ENCODE measurements at places on chromosomes 16 and 17. TPM values are rescaled to one million over a fixed set of nuclear protein-coding genes. Genes with fewer than 3 reads are reported as not detected.

DNA sequence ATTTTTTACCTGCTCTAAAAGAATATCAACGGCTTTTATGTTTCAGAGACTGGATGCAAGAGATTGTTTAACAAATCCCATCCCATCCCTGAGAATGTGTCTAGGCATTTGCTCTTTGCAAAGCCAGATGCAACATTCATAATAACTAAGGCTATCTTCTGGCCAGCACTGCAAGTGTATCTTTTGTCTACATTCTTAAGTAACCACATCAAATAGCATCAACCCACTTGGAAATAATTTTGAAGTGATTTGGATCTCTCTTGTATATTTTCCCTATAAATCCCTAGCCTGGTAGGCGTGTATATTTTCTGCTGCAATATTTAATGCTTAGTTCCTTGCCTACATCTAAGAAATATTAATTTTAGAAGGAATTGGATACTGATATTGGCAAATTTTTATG lies 64.3 kb downstream of the PIGL start:
- no peak for DNase-seq

GRCh38 chr17:66312912-66313311 lies 10.5 kb downstream of the PRKCA start:
- no peak for DNase-seq

TSPOAP1 gene
- 10.7 TPM for total RNA-seq

- DNase-seq: no peak
These were observed 22.1 kb upstream of the MTMR4 start for GRCh38 chr17:58536542-58536941.

- DNase-seq: peak; percentile 94
These were observed at the start of gene SLC43A2 for GRCh38 chr17:1627982-1628855. TSS of gene SLC43A2 (minus strand) at chr17:1628834. CDS start at chr17:1627874, 960 bp downstream.

TBC1D3 gene
- total RNA-seq: not detected

- DNase-seq: no peak
These were observed 17.8 kb downstream of the MBTPS1 start for GRCh38 chr16:84098939-84099338.

GRCh38 chr16:86218479-86219170 lies 291.7 kb upstream of the FOXF1 start:
- peak; percentile 31 for DNase-seq

DNA sequence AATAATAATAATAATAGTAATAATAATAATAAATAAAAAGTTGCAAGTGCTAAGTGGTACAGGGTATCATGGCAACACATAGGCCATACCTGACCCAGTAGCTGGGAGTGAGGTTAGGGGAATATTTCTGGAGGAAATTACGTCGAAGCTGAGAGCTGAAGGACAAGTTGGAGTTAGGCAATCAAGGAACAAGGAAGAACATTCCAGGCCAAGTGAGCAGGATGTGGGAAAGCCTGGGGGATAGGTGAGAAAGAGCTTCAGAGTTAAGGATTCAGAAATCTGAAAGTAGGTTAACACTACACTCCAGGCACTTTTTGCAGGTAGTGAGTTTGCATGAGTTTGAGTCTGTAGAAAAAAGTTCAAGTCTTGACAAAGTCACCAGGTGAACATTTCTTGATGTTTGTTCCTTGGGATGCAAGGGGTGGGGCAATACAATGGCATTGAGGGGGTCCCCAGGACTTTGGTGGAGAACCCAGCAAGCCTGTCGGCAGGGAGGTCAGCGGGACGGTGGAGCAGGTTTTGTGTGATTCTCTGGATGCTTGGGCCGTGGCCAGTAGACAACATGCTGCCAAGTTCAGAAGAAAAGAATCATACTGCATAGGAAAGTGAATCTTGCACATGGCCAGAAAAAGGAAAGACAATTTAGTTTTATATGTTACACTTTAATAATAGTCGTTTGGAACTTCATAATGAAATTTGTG lies 27.7 kb upstream of the MPHOSPH6 start:
- DNase-seq: no peak

DNA sequence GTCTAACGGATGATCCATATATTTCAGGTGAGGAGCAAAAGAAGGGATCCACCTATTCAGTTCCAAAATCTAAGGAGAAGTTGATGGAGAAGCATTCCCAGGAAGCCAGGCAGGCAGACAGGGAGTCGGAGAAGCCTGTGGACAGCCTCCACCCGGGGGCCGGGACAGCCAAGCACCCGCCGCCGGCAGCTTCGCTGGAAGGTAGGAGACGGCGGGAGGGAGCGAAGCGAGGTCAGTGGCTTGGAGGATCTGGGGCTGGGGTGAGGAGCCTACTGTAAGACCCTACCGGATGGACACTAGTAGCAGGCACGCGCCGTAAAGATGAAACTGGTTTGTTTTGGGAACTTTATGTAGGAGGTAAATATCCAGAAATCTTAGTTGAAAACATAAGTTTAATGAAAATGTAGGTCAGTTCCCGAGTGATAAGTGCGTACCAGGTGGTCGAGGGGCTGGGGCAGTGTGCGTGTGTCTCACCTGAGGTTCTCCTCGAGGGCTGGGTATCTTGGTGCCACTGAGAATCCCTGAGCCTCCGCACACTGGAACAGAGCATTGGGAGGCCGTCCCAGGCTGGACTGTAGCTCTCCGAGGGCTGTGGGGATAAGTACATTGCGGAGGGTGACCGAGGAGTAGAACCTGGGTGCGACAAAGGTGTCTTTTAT lies 714 bp downstream of the SPATA33 start:
- DNase-seq: peak; percentile 50

GRCh38 chr17:1552932-1553331 lies 9.7 kb downstream of the PITPNA start:
- DNase-seq: no peak

NPIPB8 gene
- 0.59 TPM for total RNA-seq

OR1F1 gene
- total RNA-seq: not detected

DNA sequence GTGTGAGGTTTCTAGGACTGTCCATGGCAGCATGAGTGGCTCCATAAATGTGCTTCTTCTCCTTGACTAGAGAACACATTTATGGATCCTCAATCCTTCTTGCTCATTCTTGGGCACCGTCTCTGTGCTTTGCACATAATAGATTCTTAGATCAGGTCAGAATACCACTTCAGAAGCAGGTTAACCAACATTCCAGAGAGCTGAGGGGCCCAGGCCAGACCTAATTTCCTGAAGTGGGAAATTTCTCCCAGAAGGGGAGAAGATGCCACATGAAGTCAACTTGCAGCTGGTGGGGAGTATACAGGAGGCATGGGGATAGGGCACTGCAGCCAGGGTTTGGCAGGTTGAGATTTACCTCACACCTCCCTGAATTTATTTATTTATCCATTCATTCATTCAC lies 24.4 kb upstream of the VAT1L start:
- DNase-seq: no peak

- no peak for DNase-seq
These were observed 27.8 kb downstream of the COG4 start for GRCh38 chr16:70495425-70496182.

RAB37 gene
- total RNA-seq: 0.94 TPM

ARHGDIA gene
- total RNA-seq: 158 TPM

GRCh38 chr17:16943032-16943352 lies 28.9 kb downstream of the TNFRSF13B start:
- no peak for DNase-seq

DNA sequence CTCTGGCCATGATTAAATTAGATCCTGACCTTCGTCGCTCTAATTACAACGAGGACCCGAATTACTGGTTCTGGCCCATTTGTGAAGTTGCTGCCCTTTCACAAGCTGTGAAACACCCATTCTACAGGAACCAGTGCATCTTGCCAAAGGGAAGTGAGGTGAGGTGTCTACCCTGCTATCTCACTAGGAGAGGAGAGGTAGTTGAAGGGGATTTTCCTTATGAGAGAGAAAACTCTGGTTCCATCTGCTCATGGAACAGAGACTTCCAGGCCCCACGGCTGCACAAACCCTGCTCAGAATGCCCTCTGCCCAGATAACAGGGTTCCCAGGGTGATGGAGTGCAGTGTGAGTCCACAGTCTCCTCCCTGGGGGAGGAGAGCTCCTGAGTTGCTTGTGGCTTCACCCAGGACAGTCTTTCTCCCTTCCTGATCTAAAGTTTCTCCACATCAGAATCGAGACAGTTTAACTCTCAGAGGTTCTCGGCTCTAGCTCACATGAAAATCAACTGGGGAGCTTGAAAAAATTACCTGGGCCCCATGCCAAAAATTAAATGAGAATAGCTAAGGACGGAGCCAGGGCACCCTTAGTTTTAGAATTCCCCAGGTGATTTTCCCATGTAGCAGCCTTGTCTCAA lies 7.8 kb upstream of the SSTR2 start:
- no peak for DNase-seq

GRCh38 chr17:75398279-75398678 lies 7.2 kb downstream of the GRB2 start:
- DNase-seq: no peak

- DNase-seq: peak; percentile 38
These were observed 25.8 kb downstream of the SMPD3 start for GRCh38 chr16:68422396-68422960.

HSD17B2 gene
- total RNA-seq: not detected

GRCh38 chr16:85466989-85467388 lies 146.1 kb upstream of the GSE1 start:
- no peak for DNase-seq

GRCh38 chr16:89506113-89506504 lies 2.1 kb upstream of the SPG7 start:
- no peak for DNase-seq

- DNase-seq: no peak
These were observed 44.9 kb upstream of the XYLT1 start for GRCh38 chr16:17515421-17516210.

- no peak for DNase-seq
These were observed 76.0 kb downstream of the ABCC1 start for GRCh38 chr16:16025214-16025968.

DNA sequence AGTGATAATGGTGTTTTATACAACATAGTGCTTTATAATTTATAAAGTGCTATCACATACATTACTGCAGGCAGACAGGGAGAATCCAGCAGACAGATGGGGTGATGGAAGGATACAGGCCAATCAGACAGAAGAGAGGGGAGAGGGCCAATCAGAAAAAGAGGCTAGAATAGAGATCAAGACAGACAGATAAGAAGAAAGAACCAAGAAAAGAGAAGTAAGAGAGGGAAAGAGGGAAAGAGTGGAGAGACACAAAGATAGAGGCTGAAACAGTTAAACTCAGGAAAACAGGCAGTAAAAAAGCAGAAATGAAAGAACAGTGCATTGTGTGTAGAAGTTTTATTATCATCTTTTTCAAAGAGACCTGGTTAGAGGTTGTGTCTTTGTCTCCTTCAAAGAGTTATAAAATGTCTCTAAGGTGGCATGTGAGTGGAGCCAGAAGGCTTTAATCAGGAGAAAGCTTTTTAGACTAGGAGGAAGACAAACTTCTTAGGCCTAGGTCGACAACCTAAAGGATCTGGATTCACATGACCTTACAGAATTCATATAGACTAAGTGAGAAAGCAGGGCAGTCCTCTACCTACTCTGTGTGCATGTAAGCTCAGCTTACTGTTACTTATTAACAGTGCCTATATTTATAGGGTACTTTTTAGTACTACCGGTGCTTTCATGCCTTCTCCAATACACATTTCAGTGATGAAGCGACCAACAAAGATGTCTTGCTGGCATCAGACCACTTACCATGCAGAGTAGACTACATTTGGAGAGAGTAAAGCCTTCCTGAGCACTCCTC lies 8.3 kb upstream of the CHD3 start:
- DNase-seq: no peak

- DNase-seq: no peak
These were observed 17.7 kb downstream of the JUP start for GRCh38 chr17:41768682-41769288.

RAMP2 gene
- total RNA-seq: 45.8 TPM

HSF4 gene
- total RNA-seq: 49.1 TPM

CLEC18B gene
- 0.38 TPM for total RNA-seq

GRCh38 chr17:6587310-6587709 lies 31.0 kb upstream of the PITPNM3 start:
- DNase-seq: no peak

- DNase-seq: peak; percentile 89
These were observed 17.6 kb downstream of the ZNF213 start for GRCh38 chr16:3152277-3152990.

DNA sequence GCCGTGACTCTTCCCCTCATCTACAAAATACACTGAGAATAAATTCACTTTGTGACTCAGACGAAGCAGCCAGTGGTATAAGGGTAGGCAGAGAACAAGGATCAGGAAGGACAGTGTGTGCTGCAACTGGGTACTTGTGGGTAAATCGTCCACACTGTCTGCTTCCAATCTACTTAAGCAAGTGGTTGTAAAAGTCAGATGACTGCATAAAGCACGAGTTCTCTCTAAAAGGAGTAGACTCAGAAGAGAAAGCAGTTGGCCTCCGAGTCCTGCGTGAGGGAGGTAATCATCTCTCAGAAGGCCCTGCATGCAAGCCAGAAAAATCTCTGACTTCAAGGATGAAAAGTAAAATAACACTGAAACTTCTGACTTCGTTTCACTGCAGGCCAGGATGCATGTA lies 43.1 kb downstream of the ANKFY1 start:
- no peak for DNase-seq

ZNF469 gene
- 1.5 TPM for total RNA-seq

DNA sequence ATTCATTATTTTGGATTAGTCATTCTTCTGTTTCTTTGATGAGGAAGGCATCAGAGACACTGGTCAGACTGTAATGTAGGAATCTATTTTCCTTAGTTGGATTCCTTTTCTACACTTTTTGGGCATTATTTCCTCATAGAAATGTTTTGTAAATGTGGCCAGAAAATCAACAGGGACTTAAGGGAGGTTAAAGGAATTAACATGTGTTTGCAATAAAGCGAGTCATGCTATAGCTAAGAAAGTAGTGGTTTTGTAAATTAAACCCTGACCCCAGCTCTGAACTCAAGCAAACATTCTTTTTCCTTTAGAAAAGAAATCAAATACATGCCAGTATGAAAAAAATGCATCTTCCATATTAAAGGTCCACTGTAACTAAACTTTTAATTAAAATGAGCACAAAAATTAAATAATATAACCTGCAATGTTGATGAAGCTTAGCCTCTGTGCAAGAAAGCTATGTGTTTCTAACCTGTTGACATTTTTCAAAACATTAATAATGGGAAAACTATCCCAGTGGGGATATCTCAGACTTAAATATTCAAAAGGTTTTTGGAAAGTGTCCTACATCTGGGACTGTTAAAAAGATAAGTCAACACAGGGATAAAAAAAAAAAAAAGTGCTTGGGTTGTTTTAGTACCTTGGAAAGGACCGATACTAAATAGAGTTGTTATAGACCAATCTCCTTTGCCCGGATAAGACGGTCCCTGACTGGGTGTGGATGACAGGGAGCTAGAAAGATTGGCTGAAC lies 428.0 kb downstream of the CA10 start:
- no peak for DNase-seq

DPEP1 gene
- not detected for total RNA-seq

COX4I1 gene
- 1,440 TPM for total RNA-seq

- no peak for DNase-seq
These were observed 365.4 kb upstream of the C16orf82 start for GRCh38 chr16:26701243-26701886.

GRCh38 chr17:13575922-13576419 lies 25.8 kb downstream of the HS3ST3A1 start:
- DNase-seq: no peak

DNA sequence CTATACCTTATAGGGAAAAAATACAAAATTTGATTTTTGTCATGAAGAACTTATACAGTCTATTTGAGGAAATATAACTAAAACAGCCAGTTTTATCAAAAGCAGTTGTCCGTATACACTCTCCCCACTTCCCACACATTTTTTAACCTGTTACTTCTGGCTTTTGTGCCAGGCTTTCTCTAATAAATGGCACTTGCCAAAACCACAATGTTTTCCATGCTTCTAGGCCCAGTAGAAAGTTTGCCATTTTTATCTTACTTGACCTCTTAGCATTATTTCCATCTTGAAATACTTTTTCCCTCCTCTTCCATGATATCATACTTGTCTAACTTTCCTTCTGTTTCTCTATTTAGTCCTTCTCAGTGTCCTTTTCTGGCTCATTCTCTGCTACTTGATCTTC lies 38.8 kb downstream of the EFCAB5 start:
- no peak for DNase-seq
